ENCODE measurements at places on chromosomes 5 and 9.

- DNase-seq = no peak
These were observed 165.2 kb upstream of the MSX2 start for GRCh38 chr5:174559141-174559540.

DNA sequence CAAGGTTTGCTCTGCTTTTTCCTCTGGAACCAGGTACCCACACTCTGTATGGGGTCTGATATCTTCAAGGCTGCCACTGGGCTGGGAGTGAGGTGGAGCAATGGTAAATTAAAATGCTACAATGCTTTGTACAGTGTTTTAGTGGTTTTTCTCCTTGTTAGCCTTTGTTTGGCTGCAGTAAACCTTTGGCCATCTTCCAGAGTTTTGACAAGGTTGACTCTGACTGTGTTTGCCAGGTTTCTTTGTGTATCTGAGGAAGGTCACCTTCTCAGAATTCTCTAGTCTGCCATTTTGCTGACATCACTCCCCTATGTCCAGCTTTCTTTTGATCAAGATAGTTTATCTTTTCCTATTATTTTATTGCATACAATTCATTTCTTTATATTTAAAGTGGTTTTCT, 11.2 kb downstream of the SPATA31D1 start:
- DNase-seq = no peak

DNA sequence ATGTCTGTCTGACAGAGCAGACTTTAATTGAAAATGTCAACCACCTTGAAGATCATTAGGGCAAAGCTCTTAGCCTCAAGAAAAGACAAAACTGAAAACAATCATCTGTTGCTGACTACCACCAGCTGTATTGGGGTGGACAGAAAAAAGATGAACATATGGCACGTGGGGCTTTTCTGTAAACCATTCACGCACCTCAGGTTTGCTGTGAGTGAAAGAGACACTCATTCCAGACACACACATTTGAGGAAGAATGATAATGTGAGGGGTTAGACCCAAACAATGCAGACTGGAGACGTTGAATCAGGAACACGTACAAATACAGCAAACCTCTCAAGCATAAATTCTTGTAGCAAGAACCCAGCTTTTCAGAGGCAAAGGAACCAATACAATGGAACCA, 158.7 kb downstream of the EBF1 start:
- no peak for DNase-seq

- peak; percentile 60 for DNase-seq
These were observed 69.0 kb downstream of the INVS start for GRCh38 chr9:100167915-100168654.

DNA sequence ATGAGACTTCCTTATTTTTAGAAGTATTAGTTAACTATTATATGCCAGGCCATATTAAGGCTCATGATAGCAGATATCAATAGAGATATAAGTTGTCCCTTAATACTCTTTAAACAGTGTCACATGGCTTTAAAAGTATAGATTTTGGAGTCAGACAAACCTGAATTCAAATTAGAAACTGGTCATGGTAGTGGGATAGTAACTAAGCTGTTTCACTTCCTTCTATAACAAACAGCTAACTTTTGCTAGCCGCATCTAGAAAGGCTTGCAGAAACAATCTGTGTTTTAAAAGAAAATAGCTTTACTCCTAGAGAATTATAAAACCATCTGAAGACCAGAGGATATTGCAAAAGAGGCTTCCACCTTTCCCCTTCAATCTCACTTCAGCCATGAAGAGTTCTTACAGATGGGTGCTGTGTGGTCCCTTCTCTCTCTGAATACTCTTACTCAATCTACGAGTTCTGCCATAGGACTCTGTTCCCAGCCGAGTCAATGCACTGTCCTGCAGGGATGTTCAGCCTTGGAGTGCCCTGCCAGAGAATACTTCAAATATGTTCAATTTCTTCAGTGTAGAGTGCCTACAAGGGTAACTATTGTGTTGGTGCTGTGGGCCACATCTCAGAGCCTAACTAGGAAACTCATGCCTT, 810.2 kb downstream of the EFNA5 start:
- DNase-seq = no peak

DNA sequence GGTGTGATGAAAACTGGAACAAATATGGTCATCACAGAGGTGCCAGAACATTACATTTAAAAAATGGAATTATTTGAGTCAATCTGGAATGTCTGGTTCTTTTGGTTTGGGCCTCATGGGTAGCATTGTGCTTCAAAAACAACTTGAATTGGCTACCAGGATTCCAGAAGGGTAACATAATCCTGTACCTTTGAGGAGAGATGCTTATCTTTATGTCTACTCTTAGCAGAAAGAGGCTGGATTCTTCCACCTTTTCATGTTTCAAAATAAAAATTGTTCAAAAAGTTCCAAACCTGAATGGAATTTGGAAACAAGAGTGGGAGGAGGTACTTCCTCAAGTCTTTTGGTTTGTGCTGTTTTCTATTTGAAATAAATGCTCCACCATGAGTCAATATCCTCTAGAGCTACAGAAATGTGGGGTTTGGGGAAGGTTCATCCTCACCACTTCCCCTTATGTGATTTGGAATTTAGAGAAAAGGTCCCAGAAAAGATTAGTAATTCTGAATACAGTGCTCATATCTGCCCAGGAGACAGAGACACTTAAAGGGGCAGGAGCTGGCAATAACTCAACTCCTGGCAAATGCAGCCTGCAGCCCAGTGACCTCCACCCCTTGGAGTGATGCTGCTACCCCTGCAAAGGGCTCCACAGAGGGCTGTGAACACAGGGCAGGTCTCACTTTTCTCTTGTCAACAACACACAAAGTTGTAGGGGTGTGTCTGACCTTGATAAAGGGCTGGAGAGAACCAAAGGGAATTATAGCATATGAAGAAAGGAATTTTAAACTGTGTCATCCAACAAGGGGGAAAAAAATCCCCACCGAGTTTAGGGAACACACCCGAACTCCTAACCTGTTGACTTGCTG, 272.8 kb downstream of the CWC27 start:
- DNase-seq = no peak

DNA sequence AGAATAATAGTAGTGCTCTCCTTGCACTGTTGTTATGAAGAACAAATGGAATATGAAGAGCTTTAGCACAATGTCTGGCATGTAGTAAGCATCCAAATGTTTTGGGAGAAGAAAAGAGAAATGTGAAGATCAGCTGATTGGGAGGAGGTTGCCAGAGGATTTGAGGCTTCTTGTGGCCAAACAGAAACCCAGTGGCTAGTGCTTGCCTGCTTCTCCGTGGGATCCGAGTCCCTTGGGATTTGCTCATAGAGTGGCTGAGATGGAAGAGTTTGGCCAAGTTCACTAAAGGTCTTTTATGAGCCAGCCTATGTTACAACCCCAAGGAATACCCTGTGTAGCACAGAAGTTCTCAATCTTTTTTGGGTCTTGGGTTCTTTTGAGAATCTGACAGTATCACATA, 86.0 kb downstream of the ANGPTL2 start:
- no peak for DNase-seq

GRCh38 chr5:141753971-141754713, 72.1 kb upstream of the ARAP3 start:
- peak; percentile 78 for DNase-seq

DNA sequence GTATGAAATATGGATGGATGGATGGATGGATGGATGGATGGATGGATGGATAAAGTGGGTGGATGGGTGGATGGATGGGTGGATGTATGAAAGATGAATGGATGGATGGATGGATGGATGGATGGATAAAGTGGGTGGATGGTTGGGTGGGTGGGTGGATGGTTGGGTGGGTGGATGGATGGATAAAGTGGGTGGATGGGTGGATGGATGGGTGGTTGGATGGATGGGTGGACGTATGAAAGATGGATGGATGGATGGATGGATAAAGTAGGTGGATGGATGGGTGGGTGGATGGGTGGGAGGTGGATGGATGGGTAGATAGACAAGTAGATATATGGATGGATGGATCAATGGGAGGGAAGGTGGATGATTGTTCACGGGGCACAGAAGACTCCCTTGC, 19.0 kb downstream of the UNC5A start:
- no peak for DNase-seq

DNA sequence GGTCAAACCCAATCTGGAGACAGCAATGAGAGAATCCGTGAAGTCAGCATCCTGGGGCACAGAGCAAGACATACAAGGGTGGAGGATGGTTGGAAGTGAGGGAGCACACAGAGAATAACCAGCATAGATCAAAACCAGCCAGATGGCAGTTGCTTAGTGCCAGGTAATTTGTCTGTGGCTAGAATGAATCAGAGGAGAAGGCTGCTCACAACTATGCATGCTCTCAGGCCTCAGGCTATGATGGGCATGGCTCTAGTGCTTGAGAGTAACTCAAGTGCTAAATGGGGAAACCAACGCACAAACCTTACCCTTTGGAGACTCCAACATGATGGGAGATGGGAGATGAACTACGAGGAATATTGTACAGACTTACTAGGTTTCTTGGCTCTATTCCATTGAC, 160.8 kb downstream of the DMRT2 start:
- DNase-seq = no peak

DNA sequence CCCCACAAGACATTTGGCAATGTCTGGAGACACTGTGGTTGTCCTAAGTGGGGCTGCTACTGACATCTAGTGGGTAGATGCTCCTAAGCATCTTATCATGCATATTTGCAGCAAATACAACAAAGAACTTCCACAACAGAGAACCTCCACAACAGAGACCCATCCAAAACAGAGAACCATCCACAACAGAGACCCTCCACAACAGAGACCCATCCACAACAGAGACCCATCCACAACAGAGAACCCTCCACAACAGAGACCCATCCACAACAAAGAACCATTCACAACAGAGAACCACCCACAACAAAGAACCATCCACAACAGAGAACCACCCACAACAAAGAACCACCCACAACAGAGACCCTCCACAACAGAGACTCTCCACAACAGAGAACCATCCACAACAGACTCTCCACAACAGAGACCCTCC, 32.8 kb downstream of the ARPC5L start:
- DNase-seq = peak; percentile 55

- DNase-seq = no peak
These were observed 119.5 kb downstream of the ANXA1 start for GRCh38 chr9:73270967-73271721.

GRCh38 chr5:152686931-152687330, 281.9 kb upstream of the NMUR2 start:
- peak; percentile 5 for DNase-seq

- no peak for DNase-seq
These were observed 170.2 kb upstream of the PAPPA start for GRCh38 chr9:115983366-115983765.

- DNase-seq = peak; percentile 82
These were observed 52.1 kb downstream of the BARX1 start for GRCh38 chr9:93902780-93903655.

DNA sequence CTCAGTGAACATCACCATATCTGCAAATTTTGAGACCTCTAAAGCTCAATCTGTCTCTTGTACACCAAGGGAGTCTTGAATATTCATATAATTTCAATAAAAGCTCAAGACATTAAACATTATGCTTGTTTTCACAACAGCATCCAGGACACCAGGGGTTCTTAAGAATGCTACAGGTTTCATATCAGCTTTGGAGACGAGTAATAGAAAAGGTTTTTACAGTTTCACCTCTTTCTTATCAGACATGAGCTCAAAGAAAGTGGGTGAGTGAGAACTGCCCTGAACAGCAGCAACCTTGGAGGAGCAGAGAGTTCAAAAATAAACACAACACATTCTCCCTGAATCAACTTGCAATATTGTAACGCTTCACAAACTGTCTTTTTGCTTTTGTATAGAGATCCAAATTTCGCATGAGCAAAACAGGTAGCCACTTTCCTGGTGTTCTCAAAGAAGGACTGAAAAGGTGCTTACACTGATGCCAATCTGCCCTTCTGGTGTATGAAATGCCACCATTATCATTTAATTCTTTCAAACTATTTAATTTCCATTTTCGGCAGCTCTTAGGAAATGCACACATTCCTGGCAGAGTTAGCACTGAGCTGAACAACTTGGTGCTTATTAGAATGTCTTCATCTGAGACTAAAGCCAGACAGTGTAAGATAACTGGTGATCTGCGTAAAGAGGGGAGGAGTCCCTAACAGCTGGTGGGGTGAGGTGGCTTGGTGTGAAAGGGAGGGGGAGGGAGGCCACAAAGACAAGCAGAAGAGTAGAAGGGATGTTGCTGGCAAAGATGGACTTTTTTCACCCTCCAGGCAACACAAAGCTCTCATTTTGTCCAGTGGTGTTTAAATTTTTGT, 535.3 kb downstream of the PDE4D start:
- DNase-seq = peak; percentile 43

- DNase-seq = no peak
These were observed 260.6 kb upstream of the ANKRD55 start for GRCh38 chr5:56493766-56494165.

DNA sequence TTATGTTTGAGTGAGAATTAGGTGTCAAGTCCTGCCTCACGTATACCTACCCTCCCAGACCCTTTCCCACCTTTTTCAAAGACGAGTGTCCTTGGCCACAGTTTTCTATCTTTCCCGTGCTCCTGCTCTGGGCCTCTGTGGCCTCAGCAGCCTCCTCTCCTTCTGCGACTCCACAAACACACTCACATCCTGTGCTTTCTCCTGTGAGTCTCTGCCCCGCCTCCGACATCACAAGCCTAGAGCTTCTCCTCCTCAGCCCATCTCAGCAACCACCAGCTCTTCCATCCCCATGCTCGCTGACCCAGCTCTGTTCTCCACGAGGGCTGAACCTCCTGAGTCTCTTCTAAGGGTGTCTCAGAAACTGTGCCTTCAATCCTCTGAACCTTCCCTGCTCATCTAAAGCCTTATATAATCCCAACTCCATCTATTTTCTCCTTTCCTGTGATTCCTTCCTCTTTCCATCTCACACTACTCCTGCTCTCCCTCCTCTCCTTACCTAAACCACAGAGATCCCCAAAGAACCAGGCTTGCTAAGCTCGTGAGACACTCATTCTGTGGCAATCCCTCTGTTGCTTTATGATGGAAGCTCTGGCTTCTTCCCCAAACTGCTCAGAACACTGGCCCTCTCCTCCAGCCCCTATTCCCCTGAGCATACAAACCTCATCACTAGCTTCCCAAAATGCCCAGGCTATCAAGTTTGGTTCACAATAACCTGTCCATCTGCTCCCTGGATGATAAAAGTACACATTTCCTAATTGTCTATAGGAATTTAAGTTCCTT, 55.2 kb downstream of the RASEF start:
- no peak for DNase-seq

- DNase-seq = no peak
These were observed 102.6 kb downstream of the WNK2 start for GRCh38 chr9:93286252-93287188.

- DNase-seq = no peak
These were observed 265.0 kb upstream of the ZNF608 start for GRCh38 chr5:125011419-125011818.

DNA sequence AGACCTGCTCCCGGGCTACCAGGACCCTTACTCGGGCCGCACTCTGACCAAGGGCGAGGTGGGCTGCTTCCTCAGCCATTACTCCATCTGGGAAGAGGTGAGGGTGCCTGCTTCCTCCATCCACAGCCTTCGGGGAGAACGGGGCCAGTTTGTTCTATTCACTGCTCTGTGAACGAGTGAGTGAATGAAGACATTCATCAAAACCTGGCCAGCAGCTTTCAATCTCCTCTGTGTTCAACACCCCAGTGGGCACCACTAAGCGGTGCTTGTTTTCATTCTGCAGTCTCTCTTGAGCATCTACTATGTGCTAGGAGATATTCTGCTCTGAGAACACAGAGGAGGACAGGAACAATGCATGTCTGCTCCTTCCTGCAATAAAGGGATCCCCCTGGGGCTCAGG, 10.6 kb downstream of the CERCAM start:
- no peak for DNase-seq

Data from neural progenitor cell (in vitro differentiated cells).